Motor neuron (in vitro differentiated cells): ENCODE measurements at places on chromosomes 2 and 18. TPM values are rescaled to one million over a fixed set of nuclear protein-coding genes. Genes with fewer than 3 reads are reported as not detected.

IL37 gene
- not detected in 2 replicates for total RNA-seq

FOXD4L1 gene
- total RNA-seq, result 0.15 and 0.16 TPM in 2 replicates

TBR1 gene
- 0.45 and 0.53 TPM in 2 replicates for total RNA-seq

DSG4 gene
- 0.06 TPM in 1 of 2 replicates, not detected in the other for total RNA-seq

EPHA4 gene
- 15.9 and 18.1 TPM in 2 replicates for total RNA-seq

ATOH8 gene
- total RNA-seq, result 5.2 and 5.3 TPM in 2 replicates

SUPT7L gene
- total RNA-seq, result 53.1 and 53.8 TPM in 2 replicates

ZNF804A gene
- 9.0 and 10.4 TPM in 2 replicates for total RNA-seq

DNA sequence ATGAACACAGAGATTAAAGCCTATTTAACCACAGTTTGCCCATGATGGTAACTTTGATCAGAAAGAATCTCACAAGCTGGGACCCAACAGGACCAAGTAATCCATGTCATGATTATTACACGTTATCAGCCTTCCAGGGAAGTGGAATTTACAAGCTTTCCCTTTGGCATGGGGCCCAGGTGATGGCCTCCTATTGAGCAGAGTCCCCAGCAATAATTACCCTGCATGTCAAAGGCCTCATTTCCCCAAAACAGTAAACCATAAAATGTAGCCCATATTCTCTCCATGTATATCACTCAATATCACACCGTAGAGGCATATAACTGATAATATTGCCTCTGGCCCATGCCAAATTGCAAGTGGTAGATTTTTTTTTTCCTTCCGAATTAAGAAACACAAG lies 38.9 kb downstream of the PRKRA start:
- ATAC-seq, result no peak

GRCh38 chr2:120738786-120739437 lies 3.2 kb downstream of the GLI2 start:
- ATAC-seq, result no peak

DNA sequence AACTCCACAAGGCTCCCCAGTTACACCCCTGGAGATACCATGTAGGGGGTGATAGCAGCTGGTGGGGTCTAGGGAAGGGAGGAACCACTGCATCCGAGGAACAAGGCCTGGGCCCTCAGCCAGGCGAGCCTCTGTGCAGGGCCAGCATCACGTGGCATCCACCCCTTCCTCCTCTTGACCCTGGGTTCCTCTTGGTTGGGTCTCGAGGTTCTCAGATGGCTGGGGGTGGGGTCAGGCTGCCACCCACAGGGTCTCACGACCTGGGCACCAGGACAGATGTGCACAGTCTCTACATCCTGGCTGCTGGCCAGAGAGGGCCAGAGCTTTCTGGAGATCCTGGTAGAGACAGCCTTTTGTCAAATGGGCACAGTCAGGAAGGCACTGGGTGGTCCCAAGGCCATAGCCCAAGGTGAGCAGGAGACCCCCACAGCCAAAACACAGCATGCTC lies 10.4 kb downstream of the HS6ST1 start:
- ATAC-seq, result no peak

- no peak for ATAC-seq
Measured at GRCh38 chr18:35071819-35072247, 30.6 kb downstream of the MAPRE2 start.

DNA sequence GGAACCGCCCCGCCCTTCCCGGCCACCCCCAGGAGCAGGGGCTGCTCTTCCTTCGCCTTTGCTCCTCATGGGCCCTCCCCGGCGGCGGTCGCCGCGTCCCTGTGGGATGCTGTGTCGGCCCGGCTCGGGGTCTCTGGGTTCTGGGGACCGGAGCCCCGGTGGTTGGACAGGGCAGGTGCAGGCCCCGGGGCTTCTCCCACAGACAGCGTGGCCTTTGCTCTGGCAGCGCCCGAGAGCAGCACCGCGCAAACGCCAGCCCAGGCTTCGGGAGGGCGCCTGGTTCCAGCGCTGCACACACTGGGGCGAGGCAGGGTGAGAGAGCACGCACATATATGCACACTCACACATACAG lies 9.0 kb upstream of the KCNG2 start:
- peak; percentile 15 for ATAC-seq

GRCh38 chr2:175445281-175445680 lies 263.8 kb upstream of the ATP5MC3 start:
- no peak for ATAC-seq

DNA sequence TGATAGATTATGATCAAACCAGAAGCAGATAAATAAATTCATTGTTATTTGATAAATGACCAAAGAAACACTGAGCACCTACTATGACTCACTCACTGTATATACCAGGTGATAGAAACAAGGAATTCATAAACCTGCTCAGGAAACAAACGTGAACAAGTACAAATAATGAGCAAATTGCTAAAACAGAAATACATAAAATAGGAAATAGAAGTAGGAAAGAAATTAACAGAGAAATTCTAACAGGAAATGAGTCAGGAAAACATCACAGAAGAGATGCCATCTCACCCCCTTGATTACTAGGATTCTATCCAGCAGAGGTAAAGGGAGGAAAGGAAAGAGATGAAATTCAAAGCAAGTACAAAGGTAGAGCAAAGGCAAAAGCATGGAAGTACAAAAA lies 31.3 kb downstream of the EXOC6B start:
- ATAC-seq, result no peak

DNA sequence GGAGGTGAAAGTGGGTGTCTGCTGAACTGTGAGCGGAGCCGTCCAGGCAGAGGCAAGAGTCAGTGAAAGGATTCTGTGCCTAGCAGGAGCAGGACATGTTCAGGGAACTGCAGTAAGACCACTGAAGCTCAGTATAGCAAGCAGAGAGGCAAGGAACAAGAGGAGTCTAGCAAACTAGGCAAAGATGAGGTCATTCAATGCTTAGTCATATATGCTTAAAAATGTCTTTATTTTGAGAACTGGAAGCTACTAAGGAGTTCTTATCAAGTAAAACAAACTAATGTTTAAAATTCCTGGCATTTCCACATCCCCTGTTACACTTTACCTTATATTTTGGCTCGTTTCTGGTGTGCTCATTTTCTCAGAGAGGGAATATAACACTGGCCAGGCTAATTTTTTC lies 913.4 kb downstream of the CBLN2 start:
- no peak for ATAC-seq

GRCh38 chr2:10880586-10881321 lies 31.0 kb upstream of the KCNF1 start:
- ATAC-seq, result no peak

GRCh38 chr18:41993151-41993550 lies 38.1 kb downstream of the PIK3C3 start:
- ATAC-seq, result no peak

GRCh38 chr18:5237083-5237722 lies 40.1 kb upstream of the AKAIN1 start:
- ATAC-seq, result peak; percentile 52

GRCh38 chr18:77862066-77862757 lies 612.6 kb downstream of the GALR1 start:
- ATAC-seq, result no peak

GRCh38 chr18:29218091-29218490 lies 1041.2 kb upstream of the CDH2 start:
- ATAC-seq, result no peak

DNA sequence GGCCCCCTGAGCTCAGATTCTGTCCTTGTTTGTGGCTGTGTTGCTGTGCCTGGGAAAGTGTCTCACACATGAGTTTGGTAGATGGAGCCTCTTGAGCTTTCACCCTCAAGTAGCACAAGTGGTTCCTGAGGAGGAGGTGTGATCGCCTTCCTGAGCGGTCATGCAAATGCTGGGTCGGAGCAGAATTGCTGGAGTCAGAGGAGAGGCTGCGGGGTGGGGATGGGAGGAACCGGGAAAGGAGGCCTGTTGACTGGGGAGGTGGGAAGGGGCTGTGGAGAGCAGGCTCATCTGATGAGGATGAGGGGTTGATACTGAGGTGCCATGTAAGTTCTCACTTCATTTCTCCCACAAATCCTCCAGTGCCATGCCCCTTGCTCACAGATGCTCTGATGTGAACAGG lies 48.4 kb upstream of the ATG16L1 start:
- ATAC-seq, result no peak

- no peak for ATAC-seq
Measured at GRCh38 chr2:230589497-230590015, 123.1 kb upstream of the CAB39 start.

DNA sequence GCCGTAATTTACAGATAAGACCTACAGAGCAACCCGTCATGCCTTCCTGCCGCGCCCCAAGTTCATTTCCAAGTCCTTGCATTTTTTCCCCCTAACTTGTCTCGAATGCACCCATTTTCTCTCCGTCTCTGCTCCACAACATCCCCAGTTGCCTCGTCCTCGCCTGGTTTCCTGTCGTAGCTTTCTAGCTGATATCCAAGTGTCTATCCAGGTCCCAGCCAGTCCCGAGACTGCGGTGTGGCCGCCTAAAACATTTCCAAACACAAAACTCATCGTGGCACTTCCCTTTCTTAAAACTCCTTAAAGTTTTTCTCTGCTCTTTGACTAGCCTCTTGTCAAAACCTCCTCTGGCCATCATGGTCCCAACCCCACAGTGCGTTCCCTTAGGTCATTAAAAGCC lies 1.2 kb upstream of the BARD1 start:
- no peak for ATAC-seq

- peak; percentile 58 for ATAC-seq
Measured at GRCh38 chr2:121284463-121285449, at the start of gene TFCP2L1. Gene TFCP2L1, minus strand, starts transcription at chr2:121285202. Its CDS starts 93 bp downstream, at chr2:121285109.
